ENCODE measurements at places on chromosomes 7 and 10.

GRCh38 chr7:158125091-158125490 lies 462.5 kb downstream of the PTPRN2 start:
- no peak for DNase-seq

GRCh38 chr10:9339716-9340115 lies 1285.2 kb downstream of the GATA3 start:
- DNase-seq, result no peak

DNA sequence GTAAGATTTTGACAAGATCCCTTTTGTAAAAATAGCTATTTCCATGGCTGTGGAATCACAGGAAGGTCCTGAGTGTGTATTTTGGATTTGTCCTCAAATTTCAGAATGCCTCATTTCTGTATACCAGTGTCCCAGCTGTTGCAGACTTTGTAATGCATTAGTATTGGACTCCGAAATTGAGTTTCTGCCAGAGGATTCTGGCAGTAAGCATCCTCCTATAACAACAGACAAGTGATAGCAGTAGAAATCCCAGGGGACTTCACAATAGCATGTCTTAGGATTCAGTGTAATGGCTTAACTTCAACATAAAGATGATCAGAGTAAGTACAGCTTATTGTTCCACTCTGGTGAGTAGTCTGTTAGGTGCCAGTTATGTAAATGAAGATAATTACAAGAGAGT lies 104.6 kb downstream of the FOXP2 start:
- DNase-seq, result no peak

- DNase-seq, result no peak
These were observed 225.8 kb downstream of the ELFN1 start for GRCh38 chr7:1895664-1896515.

DNA sequence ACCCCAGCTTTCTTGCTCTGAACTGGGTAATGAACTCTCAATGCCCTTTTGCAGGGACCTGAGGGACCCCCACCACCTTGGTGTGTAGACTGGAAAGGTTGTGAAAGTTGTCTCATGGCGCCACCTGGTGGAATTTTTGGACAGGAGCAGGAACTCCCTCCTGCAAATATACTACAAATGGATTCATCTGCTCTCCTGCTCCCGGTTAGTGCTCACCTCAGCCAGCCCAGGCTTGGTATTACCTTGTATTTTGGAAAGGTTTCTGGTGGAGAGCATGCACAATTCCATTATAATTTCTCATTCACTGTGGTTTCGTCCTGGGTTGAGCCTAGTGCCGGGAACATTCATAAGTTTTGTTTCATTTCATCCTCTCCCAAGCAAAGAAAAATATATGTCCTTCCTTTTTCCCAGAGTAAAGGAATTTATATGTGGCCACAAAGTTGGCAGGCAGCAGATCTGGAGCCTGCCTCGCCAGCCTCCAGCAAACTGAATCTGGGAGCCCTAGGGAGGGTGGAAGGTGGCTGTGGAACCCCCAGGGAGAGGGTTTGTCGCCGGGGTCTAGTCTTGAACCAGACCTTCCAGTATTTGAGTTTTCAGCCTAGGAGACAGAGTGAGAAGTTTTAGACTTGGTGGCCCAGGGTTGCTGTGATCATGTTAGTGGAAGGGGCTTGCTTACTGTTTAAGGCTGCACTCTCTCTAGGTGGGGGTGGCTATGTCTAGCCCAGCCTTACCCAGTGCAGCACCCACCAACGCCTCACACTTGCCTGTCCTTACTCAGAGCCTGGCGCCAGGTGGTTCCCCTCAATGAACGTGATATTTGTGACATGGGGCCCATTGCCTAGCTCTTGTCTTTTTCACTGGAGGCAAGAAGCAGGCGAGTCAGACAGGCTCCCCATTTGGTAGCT lies 9.5 kb downstream of the FAM241B start:
- DNase-seq, result no peak

GRCh38 chr7:20896996-20897395 lies 110.3 kb upstream of the SP8 start:
- DNase-seq, result no peak

DNA sequence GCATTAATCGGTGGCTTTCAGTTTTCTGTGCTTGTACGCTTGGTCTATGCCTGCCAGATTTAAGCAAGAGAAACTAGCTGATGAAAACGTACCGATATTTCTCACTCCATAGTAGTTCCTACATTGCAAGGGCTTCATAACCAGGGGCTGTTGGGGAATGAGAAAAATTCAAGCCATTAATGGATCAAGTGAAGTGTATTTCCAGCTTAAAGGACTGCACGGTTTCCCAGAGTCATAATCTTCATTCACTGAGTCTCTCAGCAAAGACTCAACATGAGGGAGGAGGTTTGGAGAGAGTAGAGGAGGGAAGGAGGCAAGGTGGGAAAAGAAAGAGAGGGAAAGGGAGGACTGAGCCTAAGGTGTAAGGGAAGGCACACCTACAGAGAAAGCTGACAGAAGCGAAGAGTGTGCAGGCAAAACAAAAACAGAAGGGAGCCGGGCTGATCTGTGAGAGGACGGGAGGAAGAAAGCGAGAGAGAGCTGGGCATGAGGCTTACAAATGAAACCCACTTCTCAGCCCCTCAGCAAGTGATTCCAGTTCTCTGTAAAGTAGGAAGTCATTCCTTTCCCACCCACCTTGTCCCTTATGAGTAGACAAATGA lies 625 bp downstream of the GIMAP2 start:
- DNase-seq, result no peak

- no peak for DNase-seq
These were observed 85.9 kb downstream of the CDH23 start for GRCh38 chr10:71482620-71483019.

GRCh38 chr7:35513828-35514227 lies 181.1 kb downstream of the HERPUD2 start:
- no peak for DNase-seq

GRCh38 chr10:114057855-114058254 lies 14.2 kb downstream of the ADRB1 start:
- no peak for DNase-seq

- no peak for DNase-seq
These were observed 52.0 kb downstream of the GRB10 start for GRCh38 chr7:50730446-50731400.

GRCh38 chr10:5663692-5664427 lies 2.5 kb downstream of the ASB13 start:
- no peak for DNase-seq

DNA sequence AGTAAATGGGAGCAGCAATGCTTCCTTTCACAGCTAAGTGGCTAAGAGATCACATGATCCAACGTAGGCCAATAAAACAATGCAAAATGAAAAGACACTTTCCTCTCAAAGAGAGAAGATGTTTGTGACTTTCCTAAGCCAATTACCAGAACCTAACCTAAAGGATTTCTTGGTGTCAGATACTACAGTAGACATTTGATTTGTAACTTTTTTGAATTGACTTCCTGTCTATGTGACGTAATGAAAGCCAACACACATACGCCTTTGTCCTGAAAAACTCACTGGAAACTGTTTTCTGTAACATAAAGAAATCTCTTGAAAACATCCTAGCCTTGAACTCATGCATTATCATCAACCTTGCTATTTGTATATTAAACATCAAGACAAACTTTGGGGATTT lies 417.1 kb downstream of the GPAM start:
- no peak for DNase-seq

DNA sequence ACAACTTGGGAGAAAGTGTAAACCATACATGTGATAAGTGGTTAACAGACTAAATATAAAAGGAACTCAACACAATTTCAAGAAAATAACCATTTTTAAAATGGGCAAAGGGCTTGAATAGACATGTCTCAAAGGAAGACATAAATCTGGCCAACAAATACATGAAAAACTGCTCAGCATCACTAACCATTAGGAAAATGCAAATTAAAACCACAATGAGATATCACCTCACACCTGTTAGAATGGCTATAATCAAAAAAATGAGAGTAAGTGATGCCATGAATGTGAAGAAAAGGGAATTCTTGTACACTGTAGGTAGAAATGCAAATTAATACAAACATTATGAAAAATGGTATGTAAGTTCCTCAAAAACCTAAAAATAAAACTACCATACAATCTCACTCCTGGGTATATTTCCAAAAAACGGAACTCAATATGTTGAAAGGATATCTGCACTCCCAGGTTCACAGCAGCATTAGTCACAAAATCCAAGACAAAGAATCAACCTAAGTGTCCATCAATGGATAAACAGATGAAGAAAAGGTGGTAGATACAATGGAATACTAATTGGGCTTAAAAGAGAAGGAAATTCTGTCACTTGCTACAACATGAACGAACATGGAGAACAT lies 5.6 kb downstream of the SNX13 start:
- DNase-seq, result no peak

DNA sequence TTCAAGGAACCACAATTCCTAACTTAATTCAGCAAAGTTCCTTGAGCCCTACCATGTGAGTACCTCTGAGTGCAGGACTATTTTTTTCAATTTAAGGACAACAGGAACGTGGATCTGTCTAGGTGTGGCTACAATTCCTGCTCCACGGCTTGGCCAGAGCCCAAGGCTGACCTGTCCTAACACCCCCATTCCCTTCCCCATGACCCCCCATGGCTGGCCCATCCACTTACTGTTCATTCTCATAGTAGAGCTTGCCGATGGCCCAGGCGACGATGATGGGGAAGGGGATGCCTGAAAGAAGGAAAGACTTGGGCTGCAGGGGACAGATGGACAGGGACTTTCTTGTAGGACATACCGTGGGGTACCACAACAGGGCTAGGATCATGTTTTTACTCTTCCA lies 20.3 kb downstream of the CRHR2 start:
- no peak for DNase-seq

GRCh38 chr10:47317251-47317650 lies 5.0 kb upstream of the GDF2 start:
- DNase-seq, result no peak

DNA sequence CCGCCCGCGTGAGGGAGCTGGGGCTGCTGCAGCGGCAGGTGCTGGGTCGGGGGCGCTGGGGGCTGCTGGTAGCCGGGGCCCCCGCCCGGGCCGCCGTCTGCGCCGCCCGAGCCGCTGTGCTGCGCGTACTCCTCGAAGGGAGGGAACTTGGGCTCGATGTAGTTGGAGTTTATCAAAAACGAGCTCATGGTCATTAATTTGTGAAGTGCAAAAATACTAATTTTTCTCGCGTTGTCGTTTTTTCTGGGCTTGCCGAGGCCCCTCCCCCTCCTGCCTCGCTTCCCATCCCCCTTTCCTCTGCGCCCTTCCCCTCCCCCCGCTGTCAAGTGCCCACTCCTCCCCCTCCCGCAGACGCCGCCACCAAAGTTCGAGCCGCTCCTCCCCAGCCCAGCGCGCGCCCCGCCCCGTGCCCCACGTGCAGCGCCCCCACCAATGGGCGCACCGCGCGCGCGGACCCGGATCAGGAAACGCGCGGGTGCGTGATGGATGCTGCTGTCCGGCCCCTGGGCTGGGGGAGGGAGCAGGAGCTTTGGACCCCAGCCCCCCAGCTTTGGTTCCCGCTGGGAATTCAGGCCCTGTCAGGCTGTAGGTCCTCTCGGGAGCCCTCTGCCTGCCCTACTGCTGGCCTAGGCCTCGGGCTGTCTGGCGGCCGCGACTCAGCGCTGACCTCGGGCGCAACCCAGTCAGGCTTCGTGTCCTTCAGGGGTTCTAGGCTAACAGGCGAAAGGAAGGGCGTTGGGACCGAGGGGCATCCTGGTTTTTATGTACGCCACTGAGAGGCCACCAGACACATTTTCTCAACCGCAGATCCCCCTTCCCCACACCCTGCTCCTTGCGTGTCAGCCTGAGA lies at the start of gene HOXA4:
Gene HOXA4 (minus strand): TSS at position 218 of the 850 bp plus-strand sequence. CDS start 24 bp downstream, at position 194.
- DNase-seq, result peak; percentile 68

DNA sequence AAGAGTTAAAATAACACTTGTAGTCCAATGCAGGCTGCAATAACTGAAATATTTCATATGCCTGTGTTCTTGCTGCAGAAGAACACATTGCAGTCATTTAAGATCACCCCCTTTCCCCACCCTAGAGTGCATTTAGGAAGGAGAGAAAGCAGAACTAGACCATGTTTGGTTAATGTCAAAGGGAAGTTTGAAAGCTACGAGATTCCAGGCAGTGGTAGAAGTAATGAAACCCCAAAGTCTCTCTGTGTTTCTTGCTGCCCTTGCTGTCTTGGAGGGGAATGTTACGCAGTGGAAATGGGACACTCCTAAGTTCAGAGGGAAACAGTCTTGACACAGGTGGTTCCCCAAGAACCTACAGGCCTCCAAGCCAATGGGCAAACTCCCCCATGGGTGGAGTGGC lies 242.9 kb downstream of the PTEN start:
- no peak for DNase-seq

- DNase-seq, result no peak
These were observed 33.7 kb downstream of the GRK5 start for GRCh38 chr10:119241066-119241465.

GRCh38 chr10:5283305-5284158 lies 81.2 kb upstream of the UCN3 start:
- no peak for DNase-seq

- DNase-seq, result no peak
These were observed 17.5 kb downstream of the ARL3 start for GRCh38 chr10:102696736-102697135.

GRCh38 chr10:44282626-44283300 lies 102.1 kb downstream of the CXCL12 start:
- no peak for DNase-seq

- no peak for DNase-seq
These were observed 85.4 kb upstream of the SLC13A1 start for GRCh38 chr7:123285076-123285700.

- no peak for DNase-seq
These were observed 68.9 kb downstream of the ARID5B start for GRCh38 chr10:61970182-61971002.

DNA sequence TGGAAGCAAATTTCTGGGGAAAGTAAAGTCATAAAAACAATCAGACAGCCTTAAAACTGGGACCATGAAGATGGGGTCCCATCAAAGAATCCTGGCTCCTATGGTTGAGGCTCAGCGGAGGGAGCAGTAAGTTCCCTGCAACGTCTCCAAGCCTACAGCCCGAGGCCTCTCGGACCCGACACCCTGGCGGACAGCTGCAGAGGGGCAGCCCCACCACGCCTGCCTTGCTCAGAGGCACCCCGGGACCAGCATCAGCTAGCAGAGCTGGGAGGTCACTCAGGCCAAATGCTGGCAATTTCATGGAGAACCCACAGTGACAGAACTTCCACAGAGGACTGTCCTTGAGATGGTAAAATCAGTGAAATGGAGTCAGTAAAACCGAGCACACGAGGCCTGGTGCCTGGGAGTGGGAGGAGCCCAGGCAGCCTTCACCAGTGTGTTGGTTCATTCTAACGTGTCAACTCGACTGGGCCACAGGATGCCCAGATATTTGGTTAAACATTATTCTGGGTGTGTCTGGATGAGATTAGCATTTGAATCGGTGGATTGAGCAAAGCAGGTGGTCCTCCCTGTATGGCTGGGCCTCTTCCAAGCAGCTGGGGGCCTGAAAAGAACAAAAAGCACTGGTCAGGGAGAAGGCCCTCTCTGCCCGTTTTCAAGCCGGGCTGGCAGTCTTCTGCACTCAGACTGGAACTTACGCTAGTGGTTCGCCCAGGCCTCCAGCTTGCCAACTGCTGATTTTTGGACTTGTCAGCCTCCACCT lies 96.2 kb upstream of the INSIG1 start:
- DNase-seq, result no peak

GRCh38 chr10:122323941-122324675 lies 50.4 kb upstream of the PLEKHA1 start:
- DNase-seq, result no peak
